ENCODE measurements at places on chromosomes 6 and 20.

GRCh38 chr20:34180460-34181120, 60.6 kb upstream of the ASIP start:
- no peak for DNase-seq

- no peak for DNase-seq
These were observed 35.9 kb upstream of the HLA-G start for GRCh38 chr6:29791786-29792122.

DNA sequence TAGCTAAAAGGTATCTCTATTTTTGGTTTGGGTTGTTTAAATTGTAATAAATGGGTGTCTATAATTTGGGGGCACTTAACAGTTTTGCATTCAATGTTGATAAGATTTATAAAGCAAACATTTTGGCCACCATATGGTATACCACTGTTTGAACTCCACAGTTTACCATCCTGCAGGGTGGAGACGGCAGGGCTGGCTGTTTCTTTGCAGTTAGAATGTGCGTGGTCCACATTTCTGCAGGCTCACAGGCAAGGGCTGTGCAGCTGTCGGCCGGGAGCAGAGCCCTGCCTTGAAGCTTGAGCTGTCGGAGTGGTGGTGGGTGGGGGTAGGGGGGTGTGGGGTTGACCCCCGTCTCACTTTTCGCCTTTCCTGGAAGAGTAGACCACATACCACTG, 135.9 kb downstream of the CDH4 start:
- DNase-seq = no peak

DNA sequence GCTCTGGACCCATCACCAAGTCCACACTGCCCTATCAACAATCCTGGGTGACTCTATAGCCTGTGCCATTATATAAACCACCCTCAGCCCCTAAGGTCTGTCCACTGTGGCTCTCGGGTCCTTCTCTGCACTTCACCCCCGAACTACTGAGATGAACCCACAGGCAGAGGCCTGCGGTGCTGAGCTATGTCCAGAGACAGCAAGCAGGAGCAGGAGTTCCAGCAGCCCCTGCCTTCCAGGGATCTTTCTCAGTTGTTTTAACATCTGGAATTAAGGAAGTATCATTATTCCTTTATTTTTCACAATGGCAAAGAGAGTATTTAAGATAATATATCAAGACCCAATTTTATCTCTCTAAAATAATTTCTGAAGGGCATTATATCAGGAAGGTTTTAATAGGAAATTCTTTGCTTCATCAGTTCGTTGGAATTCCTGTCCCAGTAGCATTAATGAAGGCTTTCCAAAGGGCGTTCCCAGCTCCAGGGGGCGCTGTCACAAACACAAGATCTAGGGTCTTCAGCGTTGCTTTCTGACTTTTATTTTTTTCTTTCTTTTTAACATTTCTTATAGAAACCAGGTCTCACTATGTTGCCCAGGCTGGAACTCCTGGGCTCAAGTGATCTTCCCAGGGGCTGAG, 27.3 kb downstream of the RRBP1 start:
- DNase-seq = no peak

DNA sequence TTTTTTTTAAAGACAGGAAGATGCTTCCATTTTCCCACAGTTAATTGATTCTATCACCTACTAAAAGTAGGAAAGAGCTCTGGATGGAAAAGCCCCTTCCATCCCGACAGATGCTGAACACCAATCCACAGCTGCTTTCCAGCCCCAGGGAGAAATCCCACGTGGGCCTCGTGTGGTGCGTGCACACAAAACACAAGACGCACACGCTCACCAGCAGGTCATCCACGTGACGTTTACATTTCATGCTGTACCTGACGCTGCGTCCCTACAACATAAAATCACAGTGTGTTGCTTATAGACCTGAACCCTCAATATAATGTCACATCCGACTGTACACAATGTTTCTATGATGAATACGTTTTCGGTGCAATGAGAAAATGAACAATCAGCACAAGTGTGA, 50.2 kb upstream of the DACT2 start:
- no peak for DNase-seq

DNA sequence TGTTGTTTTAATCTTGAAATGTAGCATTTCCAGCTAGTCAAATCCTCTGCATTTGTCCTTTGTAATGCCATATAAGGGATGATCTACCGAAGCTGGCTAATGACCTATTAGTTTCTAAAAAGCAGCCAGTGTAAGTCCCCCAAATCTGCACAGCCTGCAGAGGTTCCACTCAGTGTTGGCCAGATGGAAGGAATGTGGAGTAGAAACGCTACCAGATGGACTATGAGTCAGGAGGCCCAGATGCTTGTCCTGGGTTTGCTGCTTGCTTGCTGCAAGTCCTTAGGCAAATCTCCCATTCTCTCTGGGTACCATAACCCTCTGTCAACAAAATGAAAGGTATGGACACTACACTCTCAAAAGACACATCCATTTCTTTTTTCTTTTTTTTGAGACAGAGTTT, 149.8 kb downstream of the BTBD9 start:
- DNase-seq = no peak

- DNase-seq = no peak
These were observed 8.4 kb downstream of the GMDS start for GRCh38 chr6:2237001-2237400.

DNA sequence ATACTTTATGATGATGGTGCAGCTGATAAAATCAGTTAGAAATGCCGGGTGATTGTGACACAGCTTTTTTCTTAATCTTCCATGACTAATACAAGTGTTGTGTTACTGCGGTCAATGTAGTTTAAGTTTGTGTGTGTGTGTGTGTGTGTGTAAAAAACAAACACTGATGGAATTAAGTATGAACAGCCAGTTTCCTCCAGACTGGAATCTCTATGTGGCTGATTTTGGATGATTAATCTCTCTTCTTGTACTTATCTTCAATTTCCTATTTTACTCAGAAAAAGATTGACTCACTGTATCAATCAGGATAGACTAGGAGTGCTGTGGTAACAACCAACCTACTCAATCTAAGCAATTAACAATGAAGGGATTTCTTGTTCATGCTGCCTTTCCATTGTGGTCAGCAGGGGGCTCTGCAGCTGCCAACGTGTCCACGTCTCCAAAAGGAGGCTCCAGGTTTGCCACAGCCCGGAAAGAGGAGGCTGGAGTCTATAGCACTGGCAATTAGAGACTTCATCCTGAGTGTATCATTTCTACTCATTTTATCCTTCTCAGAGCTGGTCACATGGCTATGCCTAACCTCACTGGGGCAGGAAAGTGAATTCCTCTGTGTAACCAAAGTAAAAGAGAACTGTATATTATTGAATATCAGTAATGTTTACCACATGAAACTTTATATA, 107.7 kb downstream of the CD109 start:
- no peak for DNase-seq

DNA sequence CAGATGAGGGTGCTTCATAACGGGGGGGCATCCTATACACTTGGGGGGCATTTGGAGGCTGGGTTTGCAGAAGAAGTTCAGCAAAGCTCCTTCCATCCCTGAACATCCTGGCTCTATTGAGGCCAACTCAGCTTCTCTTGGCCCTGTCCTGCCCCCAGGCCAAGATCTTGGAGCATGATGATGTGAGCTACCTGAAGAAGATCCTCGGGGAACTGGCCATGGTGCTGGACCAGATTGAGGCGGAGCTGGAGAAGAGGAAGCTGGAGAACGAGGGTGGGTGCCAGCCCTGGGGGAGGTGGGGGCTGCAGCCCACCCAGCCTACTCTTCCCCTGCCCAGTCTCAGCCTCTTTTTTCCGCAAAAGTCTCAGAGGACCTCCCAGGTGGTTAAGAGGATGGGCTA, 17.2 kb downstream of the GDAP1L1 start:
- no peak for DNase-seq

DNA sequence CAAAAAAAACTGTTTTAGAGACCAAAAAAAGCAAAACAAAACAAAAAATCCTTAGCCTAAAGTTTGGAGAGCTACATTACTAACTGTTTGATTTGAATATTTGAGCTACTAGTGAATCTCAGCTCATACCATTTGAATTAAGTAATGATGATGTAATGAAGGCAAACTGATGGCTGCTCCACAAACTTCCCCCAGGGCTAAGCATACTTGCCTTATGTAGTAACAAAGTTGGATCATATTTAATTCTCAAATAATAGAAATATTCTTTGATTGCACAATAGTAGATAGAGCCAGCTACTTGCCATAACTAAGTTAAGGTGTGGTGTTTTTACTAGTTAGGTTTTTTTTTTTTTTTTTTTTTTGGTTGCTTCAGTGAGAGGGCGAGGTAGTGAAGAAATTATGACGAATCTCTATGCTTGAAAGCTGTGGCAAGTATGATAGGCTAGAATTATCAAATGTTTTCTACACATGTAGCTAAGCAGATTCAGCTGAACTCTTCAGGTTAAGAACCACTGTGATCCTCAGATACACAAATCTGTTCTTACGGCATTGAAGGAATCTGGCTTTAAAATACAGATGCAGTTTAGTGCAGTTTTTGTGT, 2.9 kb downstream of the RAB32 start:
- no peak for DNase-seq

DNA sequence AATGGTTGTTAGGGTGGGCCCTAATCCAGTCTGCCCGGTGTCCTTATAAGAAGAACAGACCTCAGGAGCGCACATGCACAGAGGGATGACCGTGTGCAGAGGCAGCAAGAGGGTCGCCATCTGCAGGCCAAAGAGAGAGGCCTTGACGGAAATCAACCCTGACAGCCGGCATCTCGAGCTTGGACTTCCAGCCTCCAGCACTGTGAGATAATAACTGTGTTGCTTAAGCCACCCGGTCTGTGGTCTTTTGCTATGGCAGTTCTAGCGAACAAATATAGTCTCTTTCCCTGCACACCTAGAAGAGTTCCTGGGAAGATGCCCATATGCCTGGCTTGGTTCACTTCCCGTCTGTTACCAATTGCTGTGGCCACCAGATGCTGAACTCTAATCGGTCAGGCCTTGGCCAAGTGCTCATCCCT, 35.3 kb upstream of the PTGIS start:
- DNase-seq = no peak

- DNase-seq = no peak
These were observed 50.3 kb upstream of the OGFRL1 start for GRCh38 chr6:71238351-71238750.

DNA sequence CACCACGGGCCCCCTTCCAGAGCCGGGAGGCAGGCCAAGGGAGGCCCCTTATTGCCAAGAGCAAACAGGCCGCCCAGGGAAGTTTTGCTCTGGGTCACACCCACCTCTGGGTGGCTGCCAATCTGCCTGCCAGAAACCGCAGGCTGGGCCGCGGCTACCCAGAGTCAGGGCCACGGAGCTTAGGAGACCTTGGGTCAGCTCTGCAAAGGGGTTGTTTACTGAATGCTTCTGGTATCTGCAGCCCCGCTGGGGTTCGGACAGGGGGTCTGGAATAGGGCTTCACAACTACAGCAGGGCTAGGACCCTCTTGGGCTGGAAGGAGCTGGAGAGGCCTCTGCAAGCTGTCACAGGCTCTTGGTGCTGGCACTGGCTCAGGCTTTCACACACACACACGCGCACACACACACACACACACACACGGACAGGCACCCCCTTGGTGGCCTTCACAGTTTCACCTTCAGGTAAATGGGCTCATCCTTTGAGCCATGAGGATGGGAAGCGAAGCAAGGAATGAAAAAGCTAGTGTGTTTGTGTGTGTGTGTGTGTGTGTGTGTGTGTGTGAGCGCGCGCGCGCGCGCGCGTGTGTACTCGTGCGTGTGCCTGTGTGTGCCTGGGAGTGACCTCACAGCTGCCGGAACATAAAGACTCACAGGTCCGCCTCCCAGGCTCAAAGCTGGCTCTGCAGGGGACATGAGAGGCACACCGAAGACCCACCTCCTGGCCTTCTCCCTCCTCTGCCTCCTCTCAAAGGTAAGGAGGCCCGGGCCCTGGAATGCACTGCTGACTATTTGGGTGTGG, at the start of gene CCN5:
Gene CCN5 (plus strand): TSS at position 669 of the 798 bp plus-strand sequence. CDS start 22 bp downstream, at position 691.
- no peak for DNase-seq

GRCh38 chr6:17945111-17945510, 42.3 kb downstream of the KIF13A start:
- DNase-seq = no peak

DNA sequence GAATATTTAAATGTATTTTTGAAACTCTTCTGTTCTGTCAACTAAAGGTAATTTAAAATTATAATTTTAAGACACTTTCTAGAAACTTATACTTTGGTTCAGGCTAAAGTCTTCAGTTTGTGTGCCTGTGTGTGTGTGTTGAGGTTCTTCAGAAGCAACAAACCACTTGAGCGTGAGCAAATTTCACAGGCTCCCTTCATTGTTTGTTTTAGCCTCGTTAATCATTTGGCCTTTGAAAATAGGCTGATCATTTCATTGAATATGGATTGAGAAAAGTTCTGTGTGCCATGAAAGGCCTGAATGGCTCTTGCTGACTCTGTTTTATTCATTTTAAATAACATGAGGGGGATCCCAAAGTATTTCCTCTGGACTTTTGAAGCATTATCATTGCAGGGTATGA, 420.1 kb downstream of the CDKAL1 start:
- no peak for DNase-seq

DNA sequence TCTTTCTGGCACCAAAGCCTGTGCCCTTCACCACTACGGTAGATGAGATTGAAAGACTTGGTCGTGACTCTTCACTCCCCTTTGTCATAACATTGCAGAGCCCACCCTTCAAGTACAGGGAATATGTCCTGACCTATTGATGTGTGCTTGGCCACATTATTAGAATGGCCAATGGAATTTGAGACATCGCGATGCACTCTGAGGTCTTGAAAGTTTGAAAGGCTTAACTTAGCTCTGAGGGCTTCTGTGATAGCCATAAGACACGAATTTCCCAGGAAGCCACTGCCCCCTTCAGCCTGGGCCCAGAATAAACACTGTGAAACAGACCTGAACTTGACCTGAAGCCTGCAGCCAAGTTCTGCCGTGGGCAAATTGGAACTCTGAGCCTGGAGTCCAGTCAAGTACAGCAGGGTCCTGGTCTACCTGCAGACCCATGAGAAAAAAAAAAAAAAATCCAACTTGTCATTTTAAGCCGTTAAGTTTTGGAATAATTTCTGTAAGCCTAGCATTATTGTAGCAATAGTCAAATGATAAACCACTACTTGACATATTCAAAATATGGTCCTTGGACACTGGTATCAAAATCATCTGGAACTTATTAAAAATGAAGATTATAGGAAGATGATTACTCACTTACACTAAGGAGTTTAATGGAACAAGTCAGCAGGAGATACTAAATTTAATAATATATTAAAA, 36.9 kb upstream of the TRAF3IP2 start:
- peak; percentile 21 for DNase-seq

Measured in CD4-positive, alpha-beta T cell treated with Interleukin-2 at 100 ng/mL for 4 hours (primary cell).